ENCODE measurements at places on chromosomes 6 and 20. TPM values are rescaled to one million over a fixed set of nuclear protein-coding genes. Genes with fewer than 3 reads are reported as not detected.

CCDC170 gene
- total RNA-seq: 0.42 TPM

DNA sequence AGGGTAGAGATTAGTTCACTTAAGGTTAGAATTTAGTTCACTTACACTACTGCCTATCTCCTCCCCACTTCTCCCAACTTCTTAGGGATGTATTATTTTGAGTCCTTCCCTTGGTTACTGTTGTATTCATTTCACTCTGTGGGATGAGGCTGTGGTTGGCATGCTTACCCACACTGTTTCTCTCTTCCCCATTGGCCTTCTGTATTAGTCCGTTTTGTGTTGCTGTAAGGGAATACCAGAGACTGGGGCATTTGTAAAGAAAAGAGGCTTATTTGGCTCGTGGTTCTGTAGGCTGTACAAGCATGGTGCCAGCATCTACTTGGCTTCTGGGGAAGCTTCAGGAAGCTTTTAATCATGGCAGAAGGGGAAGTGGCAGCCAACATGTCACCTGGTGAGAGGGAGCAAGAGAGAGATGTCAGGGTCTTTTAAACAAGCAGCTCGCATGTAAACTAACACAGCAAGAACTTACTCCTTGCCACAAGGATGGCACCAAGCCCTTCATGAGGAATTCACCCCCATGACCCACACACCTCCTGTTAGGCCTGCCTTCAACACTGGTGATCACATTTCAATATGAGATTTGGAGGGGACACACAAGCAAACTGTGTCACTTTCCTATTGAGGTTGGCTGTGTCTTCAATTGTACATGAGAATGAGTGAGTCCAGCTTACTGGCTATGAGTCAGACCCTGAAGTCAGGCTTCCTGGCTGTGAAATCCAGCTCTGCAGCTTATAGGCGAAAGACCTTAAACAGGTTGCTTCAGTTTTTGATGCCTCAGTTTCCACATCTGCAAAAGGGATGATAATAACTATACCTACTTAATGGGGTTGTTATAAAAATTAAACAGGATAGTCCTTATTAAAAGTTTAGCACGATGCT is 53.3 kb downstream of the SYNDIG1 start:
- peak; percentile 74 for DNase-seq
- H3K4me3 ChIP-seq: no peak overlapping the region
- H3K36me3 ChIP-seq: no peaks in the 10 kb centered on the region

DNA sequence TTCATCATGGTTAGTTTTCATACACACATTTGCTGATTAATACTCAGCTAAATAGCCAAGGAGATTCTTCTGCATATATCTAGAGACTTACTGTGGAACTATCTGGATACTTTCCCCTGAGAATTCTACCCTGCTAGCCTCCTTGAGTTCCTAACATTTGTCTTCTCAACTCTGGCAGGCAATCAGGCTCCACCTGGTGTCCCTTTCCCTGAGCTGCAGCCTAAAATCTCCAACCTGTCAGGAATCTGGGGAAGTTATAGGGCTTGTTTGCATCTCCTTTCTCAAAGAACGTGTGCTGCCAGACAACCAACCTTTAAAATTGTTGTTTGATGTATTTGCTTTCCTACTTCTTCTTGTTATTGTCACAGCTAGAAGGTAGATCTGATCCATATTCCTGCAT is 73.4 kb downstream of the FUT9 start:
- H3K36me3 ChIP-seq: no peaks in the 10 kb centered on the region
- H3K27ac ChIP-seq: no peak overlapping the region
- no peak overlapping the region for H3K4me3 ChIP-seq

LBP gene
- total RNA-seq: 0.13 TPM

DNA sequence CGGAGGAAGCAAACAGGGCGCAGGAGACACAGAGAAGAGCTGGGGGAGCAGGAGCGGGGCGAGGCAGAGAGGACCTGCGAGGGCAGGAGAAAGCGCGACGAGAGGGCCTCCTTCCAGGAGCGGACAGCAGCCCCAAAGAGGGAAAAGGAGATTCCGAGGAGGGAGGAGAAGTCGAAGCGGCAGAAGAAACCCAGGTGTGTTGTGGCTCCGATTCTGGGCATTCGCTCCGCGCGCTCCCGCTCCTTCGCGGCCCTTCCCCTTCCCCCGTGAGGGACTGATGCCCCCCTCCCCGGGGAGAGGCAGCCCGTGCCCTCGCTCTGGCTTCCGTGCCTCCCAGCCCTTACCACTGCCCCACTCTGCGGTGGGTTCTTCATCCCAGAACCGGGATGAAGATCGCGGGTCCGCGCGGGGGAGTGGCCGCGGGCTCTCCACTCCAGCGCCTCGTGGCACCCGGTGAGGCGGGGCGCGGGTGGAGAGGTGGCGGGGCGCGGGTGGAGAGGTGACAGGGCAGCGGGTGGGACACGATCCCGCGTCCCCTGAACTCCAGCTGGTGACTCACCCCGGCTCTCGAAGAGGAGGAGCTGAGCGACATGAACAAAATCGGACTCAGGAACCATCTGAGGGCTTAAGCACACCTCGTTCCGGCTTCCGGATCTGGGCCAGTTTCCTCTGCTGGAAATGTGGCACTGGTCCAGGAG is 22.4 kb downstream of the TMC2 start:
- DNase-seq: no peak
- no peak overlapping the region for H3K27ac ChIP-seq
- H3K4me1 ChIP-seq: peaks cover 11% of the 10 kb centered on the region
- H3K36me3 ChIP-seq: no peaks in the 10 kb centered on the region
- peak overlapping the region; percentile 40 for H3K4me3 ChIP-seq
- peaks cover 81% of the 10 kb centered on the region for H3K27me3 ChIP-seq

DNA sequence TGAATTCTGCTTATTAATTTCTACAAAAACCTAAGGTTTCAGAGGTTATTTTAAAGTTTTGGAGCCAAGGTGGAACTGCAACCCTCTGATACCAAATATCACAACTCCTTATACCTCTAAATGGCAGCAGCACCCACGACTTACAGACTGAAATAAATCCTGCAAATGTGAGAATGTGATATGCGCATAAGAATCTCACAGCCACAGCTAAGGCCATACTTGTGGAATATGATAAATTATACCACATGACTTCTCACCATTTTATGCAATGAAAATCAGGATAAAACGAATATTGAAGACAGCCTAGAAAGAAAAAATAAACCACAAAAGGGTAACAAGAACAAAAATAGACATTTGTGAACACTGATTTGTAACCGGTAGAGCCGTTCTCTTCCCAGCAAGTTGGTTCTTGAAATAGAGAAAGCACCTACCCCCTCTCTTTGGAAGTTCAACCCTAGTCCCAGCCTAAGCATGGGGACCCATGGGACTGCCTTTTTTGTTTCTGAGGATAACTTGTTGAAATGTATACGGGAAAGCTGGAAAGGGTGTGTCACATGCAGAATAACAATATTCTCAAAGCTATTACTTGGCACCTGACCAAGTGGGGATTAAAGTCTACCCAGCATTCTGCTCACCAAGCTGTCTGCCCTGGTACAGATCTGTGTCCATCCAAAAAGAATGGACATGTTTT is 47.1 kb upstream of the MCM9 start:
- no peak overlapping the region for H3K4me3 ChIP-seq
- no peak overlapping the region for H3K27ac ChIP-seq
- no peaks in the 10 kb centered on the region for H3K36me3 ChIP-seq
- DNase-seq: no peak
- H3K4me1 ChIP-seq: no peaks in the 10 kb centered on the region

- no peaks in the 10 kb centered on the region for H3K27me3 ChIP-seq
- no peaks in the 10 kb centered on the region for H3K36me3 ChIP-seq
- no peak overlapping the region for H3K4me3 ChIP-seq
- peaks cover 45% of the 10 kb centered on the region for H3K4me1 ChIP-seq
These were observed 201.0 kb downstream of the UST start for GRCh38 chr6:148947621-148948444.

OR2B6 gene
- total RNA-seq: not detected

- DNase-seq: no peak
- H3K4me3 ChIP-seq: no peak overlapping the region
- H3K4me1 ChIP-seq: peaks cover 4% of the 10 kb centered on the region
- H3K27ac ChIP-seq: no peak overlapping the region
- H3K36me3 ChIP-seq: no peaks in the 10 kb centered on the region
- no peaks in the 10 kb centered on the region for H3K27me3 ChIP-seq
These were observed 151.5 kb upstream of the CENPW start for GRCh38 chr6:126188279-126188909.

- no peak overlapping the region for H3K27ac ChIP-seq
- no peaks in the 10 kb centered on the region for H3K36me3 ChIP-seq
- H3K27me3 ChIP-seq: no peaks in the 10 kb centered on the region
These were observed 22.1 kb upstream of the ADGRF1 start for GRCh38 chr6:47064274-47064673.

- DNase-seq: no peak
- no peaks in the 10 kb centered on the region for H3K27me3 ChIP-seq
- H3K36me3 ChIP-seq: no peaks in the 10 kb centered on the region
- H3K4me1 ChIP-seq: peaks cover 41% of the 10 kb centered on the region
These were observed 97.4 kb downstream of the EPB41L2 start for GRCh38 chr6:130965656-130966055.

CRIP3 gene
- not detected for total RNA-seq

GRCh38 chr6:18326980-18327379 is 60.2 kb upstream of the RNF144B start:
- no peaks in the 10 kb centered on the region for H3K27me3 ChIP-seq
- no peak for DNase-seq
- H3K4me3 ChIP-seq: no peak overlapping the region
- no peak overlapping the region for H3K27ac ChIP-seq
- no peaks in the 10 kb centered on the region for H3K4me1 ChIP-seq

GRCh38 chr6:102114402-102114801 is 720.9 kb downstream of the GRIK2 start:
- no peaks in the 10 kb centered on the region for H3K4me1 ChIP-seq
- DNase-seq: no peak
- no peak overlapping the region for H3K27ac ChIP-seq
- H3K4me3 ChIP-seq: no peak overlapping the region
- H3K36me3 ChIP-seq: no peaks in the 10 kb centered on the region

TP53TG5 gene
- total RNA-seq: 0.17 TPM

DNA sequence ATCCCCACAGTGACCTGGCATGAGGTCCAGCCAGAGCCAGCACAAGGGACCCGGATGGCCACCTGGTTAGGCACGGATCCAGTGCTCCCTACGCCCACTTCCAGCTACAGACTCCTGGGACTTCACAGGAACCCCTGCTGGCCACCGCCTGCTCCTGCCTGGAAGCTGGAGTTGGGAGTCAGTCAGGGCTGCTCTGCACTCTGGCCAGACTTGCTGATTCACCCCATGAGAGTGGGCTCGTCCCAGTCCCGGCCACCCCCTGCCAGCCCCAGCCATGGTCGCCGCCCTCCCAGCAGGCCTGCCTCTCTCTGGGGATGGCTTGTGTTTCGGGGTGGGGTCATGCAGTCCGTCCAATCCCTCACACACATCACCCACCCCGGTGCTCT is 125.8 kb downstream of the DLL1 start:
- H3K27ac ChIP-seq: no peak overlapping the region
- H3K4me1 ChIP-seq: peaks cover 16% of the 10 kb centered on the region
- H3K36me3 ChIP-seq: no peaks in the 10 kb centered on the region
- H3K4me3 ChIP-seq: no peak overlapping the region
- no peaks in the 10 kb centered on the region for H3K27me3 ChIP-seq

SLC35D3 gene
- total RNA-seq: 0.17 TPM

GRCh38 chr20:36549628-36549941 is 8.3 kb downstream of the MYL9 start:
- peak overlapping the region; percentile 70 for H3K27ac ChIP-seq
- no peaks in the 10 kb centered on the region for H3K27me3 ChIP-seq
- H3K36me3 ChIP-seq: peaks cover 52% of the 10 kb centered on the region
- no peak overlapping the region for H3K4me3 ChIP-seq
- no peak for DNase-seq
